ENCODE measurements at places on chromosomes 7 and 10. TPM values are rescaled to one million over a fixed set of nuclear protein-coding genes. Genes with fewer than 3 reads are reported as not detected.

DNA sequence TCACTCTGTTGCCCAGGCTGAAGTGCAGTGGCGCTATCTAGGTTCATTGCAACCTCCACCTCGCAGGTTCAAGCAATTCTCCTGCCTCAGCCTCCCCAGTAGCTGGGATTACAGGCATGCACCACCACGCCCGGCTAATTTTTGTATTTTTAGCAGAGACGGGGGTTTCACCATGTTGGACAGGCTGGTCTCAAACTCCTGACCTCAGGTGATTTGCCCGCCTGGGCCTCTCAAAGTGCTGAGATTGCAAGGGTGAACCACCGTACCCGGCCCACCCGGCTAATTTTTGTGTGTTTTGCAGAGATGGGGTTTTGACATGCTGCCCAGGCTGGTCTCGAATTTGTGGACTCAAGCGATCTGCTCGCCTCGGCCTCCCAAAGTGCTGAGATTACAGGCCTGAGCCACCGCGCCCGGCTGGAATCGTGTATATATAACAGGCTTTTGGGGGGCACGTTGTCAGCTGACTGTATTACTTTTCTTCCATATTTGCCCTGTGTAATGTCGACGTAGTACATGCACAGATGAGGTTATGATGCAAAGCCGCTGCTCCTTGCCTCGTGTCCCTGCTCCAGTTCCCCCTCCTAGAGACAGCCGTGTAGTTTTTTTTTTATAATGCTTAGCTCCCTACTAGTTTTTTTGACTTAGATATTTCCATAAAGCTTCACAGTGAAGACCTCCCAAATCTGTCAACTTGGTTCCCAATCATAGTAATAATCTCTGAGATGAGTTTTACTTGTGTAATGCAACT, 883 bp upstream of the TRA2A start:
- no peak for DNase-seq

GRCh38 chr10:71015674-71016073, 127.3 kb upstream of the PCBD1 start:
- DNase-seq = no peak

DNA sequence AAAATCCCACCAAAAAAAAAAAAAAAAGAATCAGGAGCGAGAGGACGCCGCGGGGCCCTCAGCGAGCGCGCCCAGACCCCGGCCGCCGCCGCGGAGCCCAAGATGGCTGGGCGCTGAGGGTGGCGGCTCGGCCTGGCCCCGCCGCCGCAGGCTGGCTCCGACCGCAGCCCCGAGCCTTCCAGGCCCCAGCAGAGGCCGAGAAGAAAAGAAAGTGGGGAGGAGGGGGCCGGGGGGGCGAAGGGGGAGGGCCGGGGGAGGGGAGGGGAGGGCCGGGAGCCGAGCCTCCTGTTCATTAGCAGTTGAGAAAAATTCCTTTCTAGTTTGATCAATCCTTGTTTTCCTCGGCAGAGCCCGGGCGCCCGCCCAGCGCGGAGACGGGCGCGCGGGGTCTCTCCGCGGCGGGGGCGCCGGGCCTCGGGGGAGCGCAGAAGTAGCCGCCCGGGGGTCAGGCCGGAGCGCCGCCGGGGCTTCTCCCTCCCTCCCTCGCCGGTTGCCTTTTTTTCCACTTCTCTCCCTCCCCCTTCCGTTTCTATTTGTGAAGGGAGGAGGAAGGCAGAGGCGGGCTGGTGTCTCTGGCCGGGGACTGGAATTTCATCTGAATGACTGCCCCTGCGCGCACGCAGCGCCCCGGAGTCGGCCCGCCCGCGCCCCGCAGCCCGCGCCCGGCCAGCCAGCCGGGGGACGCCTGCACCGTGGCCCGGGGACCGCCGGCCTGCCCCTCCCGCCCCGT, 778 bp upstream of the TRIM8 start:
- peak; percentile 83 for DNase-seq

DNA sequence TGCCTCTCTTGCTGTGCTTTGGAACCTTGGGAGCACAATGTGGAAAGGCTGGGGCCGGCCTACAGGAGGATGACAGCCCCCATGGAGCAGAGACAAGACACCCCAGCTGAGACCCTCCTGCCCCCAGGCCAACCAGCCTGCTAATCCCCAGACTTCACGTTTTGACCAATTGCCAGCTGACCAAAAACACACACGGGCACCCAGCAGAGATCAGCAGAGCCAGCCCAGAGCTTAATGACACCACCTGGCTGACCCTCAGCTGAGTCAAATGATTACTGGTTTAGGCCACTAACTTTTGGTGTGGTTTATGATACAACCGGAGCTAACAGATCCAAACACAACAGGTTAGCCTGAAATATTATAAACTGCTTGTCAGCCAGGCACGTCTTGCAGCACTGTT, 111.2 kb upstream of the KIF5B start:
- DNase-seq = no peak

GRCh38 chr7:150875791-150876190, 23.5 kb downstream of the AOC1 start:
- no peak for DNase-seq

DNA sequence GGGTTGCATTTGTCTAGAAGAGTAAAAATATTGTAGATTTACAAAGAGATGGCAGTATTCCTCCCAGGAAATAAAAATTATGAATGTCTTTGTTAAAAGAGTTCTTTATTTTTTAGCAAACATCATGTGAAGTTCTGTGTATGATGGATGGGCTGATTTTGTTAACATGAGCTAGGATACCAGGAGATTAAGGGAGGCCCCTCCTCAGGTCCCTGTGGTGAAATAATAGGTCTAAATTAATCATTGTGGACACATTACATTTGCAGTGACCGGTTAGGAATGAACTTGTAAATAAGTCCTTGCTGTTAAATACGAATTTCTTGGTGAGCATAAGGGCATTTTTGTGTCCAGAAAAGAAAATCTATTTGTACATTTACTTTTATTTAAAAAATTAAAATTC, 339.4 kb upstream of the PHF14 start:
- DNase-seq = no peak

- no peak for DNase-seq
Measured at GRCh38 chr7:117807676-117808075, 65.6 kb downstream of the CTTNBP2 start.

DNA sequence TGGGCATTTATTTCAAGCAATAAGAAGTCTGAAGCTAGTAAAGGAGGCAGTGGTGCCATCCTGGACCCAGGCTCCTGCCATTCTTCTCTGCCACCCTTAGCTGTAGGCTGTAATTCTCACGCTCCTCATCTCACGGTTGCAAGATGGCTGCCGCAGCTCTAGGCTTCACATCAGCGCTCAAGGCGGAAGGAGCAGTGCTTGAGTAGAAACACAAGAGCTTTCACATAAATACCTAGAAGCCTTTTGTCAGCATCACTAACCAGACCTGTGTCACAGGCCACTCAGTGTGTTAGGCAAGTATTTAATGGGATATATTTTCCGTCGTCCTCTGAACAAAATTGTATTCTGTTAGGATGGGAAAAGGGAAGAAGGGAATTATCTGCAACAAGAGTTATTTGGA, 118.9 kb upstream of the KLF14 start:
- DNase-seq = no peak

DNA sequence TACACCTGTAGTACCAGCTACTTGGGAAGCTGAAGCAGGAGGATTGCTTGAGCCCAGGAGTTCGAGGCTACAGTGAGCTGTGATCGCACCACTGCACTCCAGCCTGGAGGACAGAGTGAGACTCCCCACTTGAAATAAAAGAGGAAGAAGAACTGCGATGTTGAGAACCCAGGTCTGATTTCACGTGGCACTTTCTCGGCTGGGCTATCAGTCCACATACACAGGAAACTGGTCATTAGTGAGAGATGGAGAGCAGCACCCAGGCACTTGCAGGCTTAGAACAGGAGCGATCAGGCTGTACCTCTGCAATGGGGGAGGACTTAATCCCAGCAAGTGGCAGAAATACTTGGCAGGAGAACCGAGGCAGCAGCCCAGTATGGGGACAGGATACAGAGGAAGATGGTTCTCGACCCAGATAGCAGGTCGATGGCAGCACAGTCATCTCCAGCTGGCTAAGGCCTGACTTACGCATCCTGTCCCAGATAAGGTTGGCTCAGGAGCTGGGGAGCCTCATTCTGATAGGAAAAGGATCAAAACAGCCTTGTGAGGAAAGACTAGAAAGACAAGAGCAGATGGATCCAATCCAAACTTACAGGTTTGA, 487.7 kb upstream of the AUTS2 start:
- no peak for DNase-seq

GRCh38 chr7:1987084-1987535, 245.6 kb downstream of the MAD1L1 start:
- no peak for DNase-seq

DNA sequence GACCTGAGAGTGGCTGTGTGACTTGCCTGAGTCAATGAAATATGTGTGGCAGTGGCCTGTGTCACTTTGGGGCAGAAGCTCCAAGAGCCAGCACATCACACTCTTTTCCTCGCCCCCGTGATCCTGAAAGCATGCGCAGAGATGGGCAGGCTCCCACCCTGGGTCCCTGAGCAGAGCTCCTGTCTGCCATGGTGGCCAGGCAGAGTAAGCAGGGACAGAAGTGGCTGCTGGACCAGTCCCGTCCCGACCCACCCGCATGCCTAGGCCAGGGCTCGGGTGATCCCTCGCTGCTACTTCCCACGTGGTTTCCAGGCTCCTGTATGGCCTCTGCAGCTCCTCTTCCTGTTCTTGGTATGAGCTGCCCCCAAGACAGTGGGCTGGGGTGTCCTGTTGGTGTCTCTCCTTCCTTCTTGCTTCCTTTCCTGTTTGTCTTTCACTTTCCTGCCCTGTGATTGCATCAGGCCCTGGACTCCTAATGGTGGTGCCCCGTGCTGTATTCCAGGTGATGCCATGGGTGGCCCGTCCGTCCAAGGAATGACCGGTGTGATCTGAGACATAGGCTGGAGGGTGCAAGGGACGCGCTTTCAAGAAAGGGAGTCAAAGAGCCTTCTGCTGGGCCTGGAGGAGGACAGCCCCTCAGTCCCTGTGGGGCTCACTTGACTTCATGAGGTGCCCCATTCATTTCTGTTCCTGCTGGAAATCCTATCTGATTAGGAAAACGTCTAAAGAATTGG, 71.4 kb upstream of the SHH start:
- no peak for DNase-seq

GRCh38 chr7:50507898-50508470, 57.2 kb downstream of the DDC start:
- no peak for DNase-seq

- no peak for DNase-seq
Measured at GRCh38 chr7:131620673-131621609, 64.5 kb upstream of the PODXL start.

GRCh38 chr7:156829669-156830336, 63.2 kb downstream of the LMBR1 start:
- DNase-seq = no peak

DNA sequence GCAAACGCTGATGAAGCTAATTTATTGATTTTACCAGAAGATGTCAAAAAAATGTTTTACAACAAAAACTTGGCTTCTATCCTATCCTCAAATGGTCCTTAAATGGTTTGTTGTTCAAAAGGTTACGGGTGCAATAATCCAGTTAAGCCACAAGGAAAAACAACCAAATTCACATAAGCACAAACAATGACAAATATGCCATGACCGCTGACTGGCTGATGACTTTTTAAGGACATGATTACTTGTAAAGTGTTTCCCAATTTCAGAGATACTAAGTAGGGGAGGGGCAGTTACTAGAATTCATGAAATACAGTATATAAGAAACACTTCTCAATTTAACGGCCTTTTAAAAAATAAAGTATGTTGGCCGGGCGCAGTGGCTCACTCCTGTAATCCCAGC, 28.8 kb downstream of the ABI1 start:
- no peak for DNase-seq

DNA sequence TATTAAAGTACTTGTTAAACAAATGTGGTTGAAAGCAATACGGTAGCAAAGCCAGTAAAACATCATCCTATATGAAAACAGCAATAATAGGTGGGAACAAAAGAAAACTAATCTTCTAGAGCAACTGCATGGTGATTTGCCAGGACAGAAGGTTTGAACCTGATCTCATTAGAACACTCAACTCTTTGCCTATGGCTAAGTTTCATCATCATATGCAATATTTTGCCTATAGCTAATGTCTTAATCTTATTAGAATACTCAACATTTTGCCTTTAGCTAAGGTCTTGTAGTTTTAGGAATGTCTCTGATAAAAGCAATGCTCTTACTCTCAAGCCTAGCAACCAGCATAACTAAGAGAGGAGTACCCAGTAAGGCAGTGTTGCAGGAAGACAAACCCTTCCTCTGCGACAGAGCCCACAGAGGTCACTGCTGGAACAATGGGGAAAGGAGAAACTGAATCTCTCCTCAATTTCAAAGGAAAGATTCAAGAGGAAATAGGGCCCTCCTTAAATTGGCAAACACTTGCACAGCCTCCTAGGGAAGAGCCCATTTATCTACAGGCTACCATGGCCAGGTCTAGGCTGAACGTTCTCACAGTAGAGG, 38.3 kb downstream of the CADPS2 start:
- no peak for DNase-seq

DNA sequence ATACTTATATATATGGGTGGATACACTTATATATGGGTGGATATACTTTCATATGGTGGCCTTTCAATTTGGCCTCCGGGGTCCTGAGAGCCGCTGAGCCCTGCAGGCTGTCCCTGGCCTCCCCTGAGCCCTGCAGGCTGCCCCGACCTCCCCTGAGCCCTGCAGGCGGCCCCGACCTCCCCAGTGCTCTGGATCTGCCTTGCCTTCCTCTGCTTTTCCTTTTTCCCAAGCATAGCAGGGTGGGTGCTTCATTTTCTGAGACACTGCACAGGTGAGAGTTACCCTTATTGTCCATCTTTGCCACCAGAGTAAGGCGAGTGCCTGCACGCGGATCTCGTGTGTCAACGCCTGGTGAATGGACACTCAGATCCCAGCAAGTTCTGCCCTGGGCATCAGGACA, 106.6 kb downstream of the VIPR2 start:
- DNase-seq = no peak

- no peak for DNase-seq
Measured at GRCh38 chr10:132394936-132395703, 1.9 kb upstream of the PWWP2B start.

DNA sequence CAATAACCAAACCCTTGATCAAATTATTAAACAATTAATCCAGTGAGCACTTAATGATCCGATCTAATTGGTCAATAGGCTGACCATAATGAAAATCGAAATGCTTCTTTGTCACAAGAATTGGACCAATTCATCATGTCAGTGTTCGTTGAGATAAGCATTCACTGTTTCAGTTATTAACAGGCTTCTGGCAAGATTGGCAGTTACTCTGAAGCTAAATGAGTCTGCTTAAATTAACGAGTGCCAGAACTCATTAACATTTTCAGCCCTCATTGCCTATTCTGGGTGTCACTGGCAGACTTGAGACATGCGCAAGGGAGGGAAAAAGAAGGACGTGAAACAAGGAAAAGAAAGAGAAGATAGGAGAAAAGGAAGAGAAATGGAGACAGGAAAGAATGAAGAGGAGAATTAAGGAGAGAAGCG, 30.7 kb upstream of the SLC26A3 start:
- DNase-seq = no peak

- no peak for DNase-seq
Measured at GRCh38 chr7:14841869-14842268, 60.7 kb downstream of the DGKB start.

AKR1E2 gene
- 74.3 TPM for total RNA-seq

ZNF804B gene
- total RNA-seq = not detected

RHOBTB1 gene
- 26.7 TPM for total RNA-seq

GSTO2 gene
- total RNA-seq = 15.1 TPM

TRPV5 gene
- not detected for total RNA-seq

SPDYE2 gene
- total RNA-seq = not detected

CFAP69 gene
- total RNA-seq = 0.68 TPM

DIP2C gene
- total RNA-seq = 18.5 TPM

SPAG6 gene
- total RNA-seq = not detected

IDI2 gene
- total RNA-seq = not detected
